Lung (tissue), 17 donors: ENCODE measurements at places on chromosomes 2 and 18.
A peak's percentile ranks its signal among the peaks of the same experiment; 100 is the strongest.

DNA sequence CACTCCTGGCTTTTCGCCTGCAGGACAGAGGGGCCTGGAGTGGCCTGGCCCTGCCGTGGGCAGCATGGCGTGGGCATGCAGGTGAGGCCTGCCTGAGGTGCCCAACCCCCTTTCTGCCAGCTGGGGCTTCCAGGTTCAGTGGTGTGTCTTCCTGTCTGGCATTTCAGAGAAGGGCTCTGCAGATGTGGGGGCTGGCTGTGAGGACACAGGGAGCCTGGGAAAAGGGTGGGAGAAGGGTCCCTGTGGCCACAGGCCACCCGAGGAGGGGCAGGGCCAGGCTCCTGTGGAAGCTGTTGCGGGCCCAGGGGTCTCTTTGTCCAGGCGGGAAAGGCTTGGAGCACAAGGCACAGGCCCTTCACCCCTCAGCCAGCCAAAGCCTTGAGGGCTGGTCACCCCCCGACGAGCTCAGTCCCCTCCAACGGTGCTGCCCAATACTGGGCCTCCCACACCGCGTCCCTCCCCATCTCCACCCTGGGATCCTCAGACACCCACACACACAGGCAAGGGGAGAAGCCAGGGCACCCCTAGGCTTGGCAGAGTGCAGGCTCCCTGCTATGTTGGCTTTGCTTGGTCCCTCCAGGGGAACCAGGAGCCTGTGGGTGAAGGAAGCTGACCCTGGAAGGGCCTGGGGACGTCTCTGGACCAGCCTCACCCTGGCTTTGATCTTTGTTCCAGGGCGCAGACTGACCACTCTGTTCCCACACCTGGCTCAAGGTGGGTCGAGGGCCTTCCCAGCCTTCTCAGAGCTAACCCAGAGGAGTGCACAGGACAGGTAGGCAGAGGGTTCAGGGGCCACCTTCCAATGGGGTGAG is 3.7 kb upstream of the AQP12A start:
- DNase-seq = no peak

- DNase-seq = no peak
Measured at GRCh38 chr18:73939391-73939790, 208.2 kb downstream of the FBXO15 start.

- DNase-seq = no peak
Measured at GRCh38 chr2:27212626-27213471, 781 bp upstream of the SLC5A6 start.

GRCh38 chr2:144745424-144745823 is 225.5 kb upstream of the ZEB2 start:
- no peak for DNase-seq

- DNase-seq = no peak
Measured at GRCh38 chr2:181657379-181657778, 474 bp upstream of the CERKL start.

- no peak for DNase-seq
Measured at GRCh38 chr2:33369191-33369590, 107.3 kb upstream of the RASGRP3 start.

GRCh38 chr2:67716895-67717396 is 319.8 kb downstream of the ETAA1 start:
- no peak for DNase-seq

DNA sequence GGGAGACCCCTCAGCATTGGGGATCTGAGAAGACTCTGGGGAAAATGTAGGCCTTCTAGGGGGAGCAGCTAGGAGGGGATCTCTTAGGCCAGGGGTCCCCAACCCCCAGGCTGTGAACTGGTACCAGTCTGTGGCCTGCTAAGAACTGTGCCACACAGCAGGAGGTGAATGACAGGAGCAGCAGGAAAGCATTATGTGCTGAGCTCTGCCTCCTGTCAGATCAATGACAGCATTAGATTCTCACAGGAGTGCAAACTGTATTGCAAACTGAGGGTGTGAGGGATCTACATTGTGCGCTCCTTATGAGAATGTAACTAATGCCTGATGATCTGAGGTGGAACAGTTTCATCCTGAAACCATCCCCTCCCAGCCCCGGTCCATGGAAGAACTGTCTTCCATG is 127.3 kb downstream of the SCG2 start:
- DNase-seq = no peak

GRCh38 chr2:54814389-54815147 is 91.1 kb downstream of the EML6 start:
- no peak for DNase-seq

- peak; percentile 62 for DNase-seq
Measured at GRCh38 chr2:199806179-199806578, 44.8 kb downstream of the FTCDNL1 start.
